ENCODE measurements at places on chromosomes 13 and 19. TPM values are rescaled to one million over a fixed set of nuclear protein-coding genes. Genes with fewer than 3 reads are reported as not detected.

Gene UGGT2
- total RNA-seq: 11.5 TPM

DNA sequence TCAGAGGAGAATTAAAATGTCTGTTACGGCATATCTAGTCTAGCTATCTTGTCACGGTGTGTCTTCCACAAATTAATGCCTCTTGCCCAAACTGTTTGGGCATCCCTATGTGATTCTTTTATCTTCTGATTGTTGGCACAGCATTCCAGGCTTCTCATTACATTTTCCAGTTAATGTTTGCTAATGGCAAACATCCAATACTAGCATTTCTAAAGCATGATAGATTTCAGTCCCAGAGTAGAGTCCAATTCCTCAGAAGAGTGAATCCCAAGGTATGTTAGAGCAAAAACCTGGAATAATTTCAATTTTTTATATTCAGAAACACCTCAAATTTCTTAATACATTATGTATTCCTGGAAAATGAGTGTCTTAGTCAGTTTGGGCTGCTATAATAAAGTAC lies 684.5 kb upstream of the SLITRK1 start:
- no peak overlapping the region for H3K27ac ChIP-seq
- no peaks in the 10 kb centered on the region for H3K4me1 ChIP-seq
- H3K36me3 ChIP-seq: no peaks in the 10 kb centered on the region
- no peaks in the 10 kb centered on the region for H3K27me3 ChIP-seq
- DNase-seq: no peak
- no peak overlapping the region for H3K4me3 ChIP-seq

DNA sequence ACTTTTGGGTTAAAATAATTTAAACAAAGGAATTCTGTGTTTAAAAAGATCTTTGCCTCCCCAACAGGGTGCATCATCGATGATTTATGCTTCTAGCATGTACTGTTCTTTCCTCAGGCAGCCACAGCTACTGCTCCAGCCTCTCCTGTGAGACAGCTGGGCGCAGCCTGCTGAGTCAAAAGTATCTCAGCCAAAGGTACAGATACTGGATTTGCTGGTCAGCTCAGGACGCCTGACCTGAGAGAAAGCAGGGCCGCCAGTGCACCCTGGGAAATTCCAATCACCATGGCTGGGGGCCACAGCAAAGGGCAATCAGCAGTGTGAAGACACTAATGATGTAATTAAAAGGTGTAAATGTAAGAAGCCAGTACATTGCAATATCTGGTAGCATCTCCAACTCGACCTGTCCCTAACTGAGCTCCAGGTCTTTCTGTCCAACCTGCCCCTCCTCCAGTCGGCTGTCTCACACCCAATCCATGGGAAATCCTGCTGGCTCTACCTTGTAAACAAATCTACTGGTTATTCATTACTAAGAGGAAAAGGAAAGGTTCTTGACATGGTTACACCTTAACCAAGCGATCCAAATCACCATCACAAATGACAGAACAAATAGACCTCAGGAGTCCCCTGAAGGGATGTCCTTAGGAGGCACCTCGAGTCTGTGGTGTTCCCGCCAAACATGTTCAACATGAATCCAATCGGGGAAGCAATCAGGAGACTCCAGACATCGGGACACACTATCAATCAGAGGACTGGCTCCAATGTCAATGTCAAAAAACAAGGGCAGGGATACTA lies 7.3 kb downstream of the OPA3 start:
- H3K4me3 ChIP-seq: no peak overlapping the region
- H3K27ac ChIP-seq: peak overlapping the region; percentile 57
- no peaks in the 10 kb centered on the region for H3K36me3 ChIP-seq

DNA sequence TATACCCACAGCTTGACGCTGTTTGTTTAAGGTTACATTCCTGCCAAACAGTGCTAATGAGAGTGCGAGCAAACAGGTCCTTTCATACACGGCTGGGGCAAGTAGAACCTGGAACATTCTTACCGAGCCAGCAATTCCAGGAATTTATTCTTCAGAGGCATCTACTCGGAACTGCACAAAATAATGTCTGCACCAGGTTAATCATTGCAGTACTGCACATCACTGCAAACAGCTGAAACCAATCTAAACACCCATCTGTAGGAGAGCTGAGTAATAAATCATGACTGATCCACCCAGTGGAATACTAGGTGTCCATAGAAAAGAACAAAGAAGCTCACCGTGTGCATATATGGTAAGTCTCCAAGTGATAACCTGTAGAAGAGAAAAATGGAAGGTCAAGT lies 1.2 kb upstream of the ZNF579 start:
- H3K27ac ChIP-seq: peak overlapping the region; percentile 78
- peaks cover 7% of the 10 kb centered on the region for H3K4me1 ChIP-seq
- no peak overlapping the region for H3K4me3 ChIP-seq
- H3K27me3 ChIP-seq: no peaks in the 10 kb centered on the region

DNA sequence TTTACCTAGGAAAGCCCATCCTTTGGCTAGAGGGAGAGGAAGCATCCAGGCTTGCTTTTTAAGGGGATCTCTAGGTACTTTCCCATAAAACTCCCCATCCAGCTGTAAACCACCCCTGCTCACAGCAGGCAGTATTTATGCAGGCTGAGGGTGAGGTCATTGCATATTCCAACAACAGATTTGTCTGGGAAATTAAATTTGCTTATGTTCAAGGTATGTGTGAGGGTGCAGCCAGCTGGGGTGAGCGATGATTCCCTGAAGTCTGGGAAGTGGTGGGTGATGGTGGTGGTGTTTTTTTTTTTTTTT lies 96.3 kb upstream of the C1QTNF9B start:
- no peak overlapping the region for H3K4me3 ChIP-seq
- DNase-seq: no peak
- no peaks in the 10 kb centered on the region for H3K4me1 ChIP-seq
- H3K36me3 ChIP-seq: no peaks in the 10 kb centered on the region

GRCh38 chr13:112692104-112692503 lies 2.3 kb downstream of the ATP11A start:
- no peak overlapping the region for H3K27ac ChIP-seq
- no peak overlapping the region for H3K4me3 ChIP-seq
- no peaks in the 10 kb centered on the region for H3K36me3 ChIP-seq
- DNase-seq: peak; percentile 36
